ENCODE measurements at places on chromosomes 4 and X.

GRCh38 chrX:107968623-107969022 lies 13.5 kb downstream of the TEX13B start:
- no peak for DNase-seq

GRCh38 chr4:129994715-129995114 lies 898.8 kb downstream of the C4orf33 start:
- no peak for DNase-seq

- no peak for DNase-seq
Observed at GRCh38 chrX:155009994-155010472, 12.5 kb downstream of the F8 start.

DNA sequence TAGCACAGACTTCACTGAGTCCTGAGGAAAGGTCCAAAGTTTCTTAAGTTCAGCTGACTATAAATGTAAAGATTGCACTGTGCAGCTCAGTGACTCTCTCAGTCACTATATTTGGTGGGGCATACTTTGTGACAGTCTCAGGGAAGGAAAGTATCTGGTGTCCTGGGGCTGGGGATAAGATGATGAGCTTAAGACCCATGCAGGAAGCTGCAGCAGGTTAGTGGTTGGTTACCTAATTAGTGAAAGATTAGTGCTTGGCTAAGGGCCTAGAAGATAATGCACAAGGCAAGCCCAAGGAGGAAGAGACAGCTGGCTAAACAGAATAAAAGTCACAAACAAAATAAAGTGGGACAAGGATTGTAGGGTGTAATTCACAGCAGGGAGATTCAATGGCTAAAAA lies 25.4 kb upstream of the SLITRK4 start:
- no peak for DNase-seq

- no peak for DNase-seq
Observed at GRCh38 chrX:54044877-54045338, 635 bp upstream of the PHF8 start.

DNA sequence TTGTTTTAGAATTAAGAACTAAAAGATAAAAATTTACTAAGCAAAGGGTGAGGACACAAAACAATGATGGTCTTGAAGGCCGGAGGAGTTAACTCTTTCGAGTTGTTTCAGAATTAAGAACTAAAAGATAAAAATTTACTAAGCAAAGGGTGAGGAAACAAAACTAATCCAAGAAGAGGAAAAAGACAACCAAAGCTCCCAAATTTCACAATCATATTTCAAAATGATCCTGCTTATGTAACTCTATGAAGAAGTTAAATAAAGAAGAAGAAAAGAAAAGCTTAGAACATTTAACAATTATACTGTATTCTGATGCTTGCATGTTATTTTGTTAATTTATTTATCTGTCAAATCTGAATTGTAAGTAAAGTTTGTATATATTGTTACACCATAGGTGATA lies 154.8 kb upstream of the SLIT2 start:
- DNase-seq: no peak

- no peak for DNase-seq
Observed at GRCh38 chr4:48944756-48945241, 38.2 kb upstream of the OCIAD2 start.

DNA sequence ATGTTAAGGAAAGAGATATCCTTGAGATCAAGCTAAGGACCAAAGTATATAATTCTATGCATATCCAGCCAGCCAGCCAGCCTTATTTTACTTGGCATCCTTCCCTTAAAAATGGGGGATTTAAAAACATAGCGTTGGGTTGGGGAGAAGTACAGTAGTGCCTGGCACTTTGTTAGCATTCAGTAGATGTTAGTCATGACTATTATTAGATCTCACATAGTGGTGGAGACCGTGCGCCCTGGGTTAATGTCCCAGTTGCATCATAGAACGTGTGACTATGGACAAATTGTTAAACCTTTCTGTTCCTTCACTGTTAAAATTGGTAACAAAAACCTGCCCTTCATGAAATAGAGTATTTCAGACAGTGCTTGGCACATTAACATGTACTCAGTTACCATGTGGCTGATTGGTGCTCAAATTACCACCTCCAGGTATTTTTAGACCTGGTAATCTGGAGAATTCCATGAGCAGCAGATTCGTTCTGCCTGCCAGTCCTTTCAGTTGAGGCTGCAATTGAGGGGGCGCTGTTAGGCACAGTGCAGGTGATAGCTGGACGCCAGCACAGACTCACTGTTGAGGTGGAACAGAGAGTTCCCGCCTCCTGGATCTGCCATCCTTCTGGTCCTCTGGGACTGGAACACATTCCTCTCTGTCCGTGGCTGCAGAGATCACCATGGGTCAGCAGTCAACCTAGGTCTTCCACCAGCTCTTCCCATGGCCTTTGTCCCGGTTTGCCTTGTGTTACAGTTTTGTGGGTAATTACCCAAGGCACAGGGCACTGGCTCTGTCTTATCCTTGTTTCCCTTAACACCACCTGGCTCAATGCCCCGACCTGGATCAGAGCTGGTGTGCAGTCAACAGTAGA lies 31.7 kb downstream of the RBBP7 start:
- DNase-seq: no peak

- no peak for DNase-seq
Observed at GRCh38 chr4:83599183-83599582, 63.3 kb downstream of the GPAT3 start.

GRCh38 chrX:1751781-1752180 lies 136.9 kb downstream of the ASMT start:
- no peak for DNase-seq

- DNase-seq: no peak
Observed at GRCh38 chr4:105455998-105456397, 17.9 kb downstream of the PPA2 start.

DNA sequence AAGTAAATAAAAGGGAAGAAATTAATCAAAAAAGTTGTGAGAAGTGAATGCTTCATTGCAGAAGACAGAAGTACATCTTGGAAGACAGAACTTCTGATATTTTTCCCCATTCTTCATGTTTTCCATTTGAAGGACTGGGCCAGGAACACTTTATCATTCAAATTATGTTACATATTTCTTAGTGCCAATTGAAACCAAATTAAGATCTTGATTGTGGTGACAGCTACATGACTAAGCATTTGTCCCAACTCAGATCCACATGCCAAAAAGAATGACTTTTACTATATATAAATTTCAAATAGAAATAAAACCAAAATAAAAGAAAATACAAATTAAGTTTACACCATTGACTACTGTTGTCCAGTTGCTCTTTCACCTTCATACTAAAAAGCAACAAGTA lies 14.0 kb upstream of the FGF5 start:
- no peak for DNase-seq

DNA sequence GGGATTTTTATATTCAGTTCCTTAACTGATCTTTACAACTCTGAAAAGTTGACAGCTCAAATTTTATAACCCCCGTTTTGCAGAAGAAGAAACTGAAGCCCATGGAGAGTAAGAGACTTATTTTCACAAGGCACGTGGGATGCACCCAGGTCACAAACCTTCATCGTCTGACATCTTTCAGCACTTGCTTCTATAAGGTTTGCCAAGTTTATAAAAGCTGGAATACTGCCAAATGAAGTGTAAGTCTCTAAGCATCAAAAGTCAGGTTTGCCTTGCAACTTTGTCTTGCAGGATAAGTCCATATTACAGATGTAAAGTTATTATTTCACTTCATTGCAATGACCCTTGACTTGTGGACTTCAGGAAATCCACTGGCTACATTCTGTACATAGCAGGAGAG lies 6.3 kb upstream of the KCNIP4 start:
- DNase-seq: no peak

DNA sequence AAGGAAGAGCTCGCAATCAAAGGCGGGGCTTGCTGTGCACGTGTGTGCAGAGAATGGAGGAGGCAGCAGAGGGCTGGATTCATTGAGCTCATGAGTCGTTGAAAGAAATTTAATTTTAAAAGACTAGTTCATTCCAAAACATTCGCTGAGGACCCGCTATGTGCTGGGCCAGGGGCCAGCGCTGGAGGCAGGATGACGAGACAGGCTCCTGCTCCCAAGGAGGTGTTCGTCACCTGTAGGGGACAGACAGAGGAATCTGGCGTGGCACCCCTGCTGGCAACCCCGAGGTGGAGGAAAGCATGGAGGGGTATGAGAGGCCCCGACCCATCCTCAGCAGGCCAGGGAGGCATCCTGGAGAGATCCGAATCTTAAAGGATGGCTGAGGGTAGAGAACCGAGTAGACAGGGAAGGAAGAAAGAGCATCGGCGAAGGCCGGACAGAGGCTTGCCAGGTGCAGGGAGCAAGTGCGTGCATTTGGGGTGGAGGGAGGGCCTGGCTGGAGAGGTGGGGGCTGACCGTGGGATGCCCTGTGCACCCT lies 96.4 kb downstream of the CPZ start:
- no peak for DNase-seq

DNA sequence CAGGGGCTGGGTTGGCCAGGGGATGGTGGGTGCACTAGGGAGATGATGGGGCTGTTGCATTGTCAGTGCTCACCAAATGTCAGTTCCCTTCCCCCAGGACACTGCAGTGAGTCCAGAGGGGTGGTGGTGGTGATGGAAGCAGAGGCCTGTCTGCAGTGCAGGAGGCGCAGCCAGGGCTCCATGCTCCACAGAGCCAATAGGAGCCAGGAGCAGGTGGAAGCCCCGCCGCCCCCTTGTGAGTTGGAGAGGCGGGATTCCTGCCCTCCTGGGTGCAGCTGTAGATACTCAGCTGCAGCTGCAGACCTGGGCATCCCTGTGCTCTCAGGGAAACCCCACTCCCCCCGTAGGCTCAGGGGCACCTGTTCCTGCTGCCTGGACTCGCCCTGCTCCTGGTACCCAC lies 284.7 kb downstream of the EVC2 start:
- no peak for DNase-seq

GRCh38 chr4:25503779-25504178 lies 126.7 kb downstream of the ANAPC4 start:
- no peak for DNase-seq

DNA sequence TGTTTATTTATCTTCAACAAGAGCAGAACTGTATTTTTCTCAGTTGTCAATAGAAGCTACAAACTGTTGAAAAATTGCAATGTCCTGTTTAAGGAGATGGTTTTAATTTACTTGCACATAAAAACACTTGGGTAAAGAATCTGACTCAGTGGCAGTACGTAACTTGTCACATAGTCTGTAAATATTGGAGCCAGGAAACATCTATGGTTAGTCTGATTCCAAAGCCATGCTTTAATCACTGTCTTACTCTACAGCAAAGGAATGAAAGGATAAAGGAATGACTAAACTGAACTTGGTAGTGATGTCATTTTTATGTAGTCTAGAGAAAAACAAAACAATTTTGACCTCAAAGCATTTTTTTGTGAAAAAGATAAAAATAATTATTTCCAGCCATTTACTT lies 537.2 kb downstream of the STIM2 start:
- DNase-seq: no peak

DNA sequence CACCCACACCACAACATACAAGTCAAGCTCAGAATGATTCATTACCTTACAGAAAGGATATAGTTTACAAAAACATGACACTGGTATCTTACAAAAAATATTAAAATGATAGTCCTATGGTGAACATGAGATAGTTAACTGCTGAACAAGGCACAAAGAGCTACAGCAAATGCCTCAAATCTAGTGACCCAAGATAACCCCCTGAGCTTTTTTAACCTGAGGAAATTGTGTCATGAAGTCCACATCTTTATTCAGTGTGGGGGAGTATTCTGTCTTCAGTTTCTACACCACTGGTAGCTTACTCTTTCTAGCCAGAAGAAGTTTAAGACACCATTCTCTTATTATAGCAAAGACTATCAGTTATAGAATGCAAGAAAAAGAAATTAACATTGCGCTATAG lies 218.7 kb downstream of the MAPK10 start:
- no peak for DNase-seq

DNA sequence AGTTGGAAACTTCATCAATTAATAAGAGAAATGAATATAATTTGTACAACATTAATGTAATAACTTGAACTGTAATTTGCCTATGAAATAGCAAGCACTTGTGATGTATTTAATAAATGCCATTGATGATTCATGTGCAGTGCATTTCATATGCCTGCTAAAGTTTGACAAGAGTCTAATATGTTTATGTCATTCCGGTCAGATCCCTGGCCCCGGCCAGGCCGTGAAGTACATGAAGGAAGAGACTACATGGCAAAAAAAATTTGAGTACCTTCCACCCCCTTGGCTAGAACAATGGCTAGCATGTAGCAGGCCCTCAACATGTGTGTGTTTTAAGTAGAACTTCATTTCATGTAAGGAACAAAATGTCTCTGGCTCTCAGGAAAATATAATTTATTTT lies 161.3 kb downstream of the ATP10D start:
- DNase-seq: no peak

DNA sequence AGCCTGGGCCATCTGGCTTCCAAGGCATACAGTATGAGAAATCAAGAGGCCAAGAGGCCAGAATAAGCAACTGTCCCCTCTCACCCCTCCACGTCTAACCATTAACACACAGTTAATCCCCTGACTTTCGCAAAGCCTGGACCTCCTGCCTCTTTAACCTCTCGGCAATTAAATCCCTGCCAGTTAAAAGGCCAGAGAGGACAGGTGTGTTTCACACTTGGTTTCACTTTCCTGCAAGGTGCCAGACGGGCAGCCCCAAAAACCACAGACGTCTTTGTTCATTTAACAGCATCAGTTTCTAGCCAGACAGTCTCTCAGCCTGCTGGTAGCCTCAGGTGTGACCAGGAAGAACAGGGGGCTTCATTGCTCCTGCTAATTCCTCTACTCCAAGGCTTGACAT lies 91.1 kb upstream of the KIT start:
- no peak for DNase-seq

DNA sequence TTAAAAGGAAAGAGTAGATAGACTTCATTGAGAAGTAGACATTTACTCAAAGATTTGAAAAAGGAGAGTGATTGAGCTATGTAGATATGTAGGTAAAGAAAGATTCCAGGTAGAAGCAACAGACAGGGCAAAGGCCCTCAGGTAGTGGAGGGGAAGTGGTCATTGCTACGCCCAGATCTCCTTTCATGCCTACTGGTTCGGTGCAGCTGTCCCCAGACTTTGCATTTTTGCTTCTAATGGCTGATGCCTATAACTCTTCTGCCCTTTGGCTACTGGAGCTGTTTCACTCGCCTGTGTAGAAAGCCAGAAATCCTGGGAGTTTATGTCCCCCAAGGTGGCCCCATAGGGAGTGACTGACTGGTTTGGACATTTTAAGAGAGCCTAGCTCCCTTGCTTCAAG lies 16.9 kb upstream of the ARMCX2 start:
- DNase-seq: no peak

GRCh38 chr4:5710065-5710960 lies 688 bp upstream of the EVC start:
- DNase-seq: peak; percentile 26

GRCh38 chr4:61204353-61205060 lies 4.4 kb downstream of the ADGRL3 start:
- no peak for DNase-seq

- DNase-seq: no peak
Observed at GRCh38 chr4:28436191-28437080, 1575.8 kb downstream of the STIM2 start.

GRCh38 chrX:69287095-69287494 lies 121.8 kb upstream of the PJA1 start:
- DNase-seq: no peak

- no peak for DNase-seq
Observed at GRCh38 chrX:110409925-110410324, 51.3 kb downstream of the RTL9 start.

- no peak for DNase-seq
Observed at GRCh38 chr4:39682138-39682537, 15.8 kb upstream of the UBE2K start.

Measured in prostate gland (tissue), 2 donors.